T-cell (primary cell): ENCODE measurements at places on chromosomes 7 and 10. TPM values are rescaled to one million over a fixed set of nuclear protein-coding genes. Genes with fewer than 3 reads are reported as not detected.
A peak's percentile ranks its signal among the peaks of the same experiment; 100 is the strongest.

- no peak overlapping the region for H3K4me3 ChIP-seq
- H3K27me3 ChIP-seq: peaks cover 4% of the 10 kb centered on the region
- H3K27ac ChIP-seq: no peak overlapping the region
- H3K36me3 ChIP-seq: no peaks in the 10 kb centered on the region
Observed at GRCh38 chr7:77540402-77540822, 3.3 kb downstream of the PTPN12 start.

- H3K27me3 ChIP-seq: no peaks in the 10 kb centered on the region
- no peak overlapping the region for H3K27ac ChIP-seq
- H3K4me1 ChIP-seq: no peaks in the 10 kb centered on the region
- H3K36me3 ChIP-seq: no peaks in the 10 kb centered on the region
- no peak for DNase-seq
- no peak overlapping the region for H3K4me3 ChIP-seq
Observed at GRCh38 chr10:57675125-57675524, 592.6 kb downstream of the IPMK start.

GRCh38 chr7:129610709-129611245 is 743 bp upstream of the NRF1 start:
- H3K4me3 ChIP-seq: peak overlapping the region; percentile 69
- peak overlapping the region; percentile 72 for H3K27ac ChIP-seq
- peaks cover 9% of the 10 kb centered on the region for H3K36me3 ChIP-seq
- no peaks in the 10 kb centered on the region for H3K27me3 ChIP-seq
- DNase-seq: no peak
- peaks cover 42% of the 10 kb centered on the region for H3K4me1 ChIP-seq

GRCh38 chr7:96697822-96698221 is 11.8 kb downstream of the SEM1 start:
- DNase-seq: no peak
- H3K36me3 ChIP-seq: no peaks in the 10 kb centered on the region
- H3K4me1 ChIP-seq: peaks cover 15% of the 10 kb centered on the region
- H3K27ac ChIP-seq: no peak overlapping the region

DNA sequence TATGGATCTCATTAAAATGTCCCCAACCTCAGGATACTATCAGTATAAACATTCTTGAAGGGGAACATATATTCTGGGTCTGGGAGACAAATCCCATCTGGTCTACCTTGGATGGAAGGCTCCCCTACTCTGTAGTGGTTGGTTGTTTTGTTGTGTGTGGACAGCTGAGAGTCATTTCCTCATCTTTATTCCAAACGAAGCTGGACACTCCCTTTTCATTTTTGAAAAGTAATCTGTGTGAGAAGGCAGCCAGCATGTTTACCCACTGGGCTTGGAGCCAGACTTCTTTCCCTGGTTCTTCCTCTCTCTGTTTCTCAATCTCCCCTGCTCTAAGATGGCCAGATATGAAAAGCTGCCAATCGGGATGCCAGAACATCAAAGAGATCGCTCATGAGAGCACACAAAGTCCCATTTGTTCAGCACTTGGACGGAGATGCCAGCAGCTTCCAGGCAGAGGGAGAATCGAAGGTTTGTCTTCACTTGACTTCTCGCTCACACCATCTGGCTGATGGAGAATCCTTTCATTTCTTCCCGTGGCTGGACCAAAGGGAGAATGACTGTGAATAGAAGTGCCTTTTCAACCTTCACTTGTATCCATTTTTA is 108.1 kb upstream of the AGR3 start:
- no peaks in the 10 kb centered on the region for H3K27me3 ChIP-seq
- no peaks in the 10 kb centered on the region for H3K4me1 ChIP-seq
- H3K27ac ChIP-seq: no peak overlapping the region

- H3K4me1 ChIP-seq: peaks cover 21% of the 10 kb centered on the region
- no peaks in the 10 kb centered on the region for H3K36me3 ChIP-seq
- no peak overlapping the region for H3K4me3 ChIP-seq
- no peak overlapping the region for H3K27ac ChIP-seq
- no peaks in the 10 kb centered on the region for H3K27me3 ChIP-seq
Observed at GRCh38 chr7:94374231-94374630, 20.5 kb upstream of the COL1A2 start.

DNA sequence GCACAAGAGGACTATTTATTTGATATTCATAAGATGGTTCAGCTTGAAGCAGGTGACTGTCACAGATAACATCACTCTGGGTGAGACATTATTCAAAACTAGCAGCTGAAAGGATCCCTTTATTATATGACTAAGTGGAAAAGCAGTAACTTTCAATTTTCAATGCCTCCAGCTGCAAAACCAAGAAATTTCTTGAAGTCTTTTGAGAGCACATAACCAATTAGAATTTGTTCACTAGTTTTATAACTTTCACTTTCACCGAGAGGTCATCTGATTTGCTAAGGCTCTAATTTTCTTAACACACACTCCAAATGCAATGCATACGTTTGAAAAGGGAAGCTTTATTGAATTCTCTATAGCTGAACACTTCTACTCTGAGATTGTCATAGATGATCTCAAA is 88.6 kb upstream of the KLF14 start:
- H3K4me1 ChIP-seq: no peaks in the 10 kb centered on the region
- H3K36me3 ChIP-seq: no peaks in the 10 kb centered on the region
- H3K27ac ChIP-seq: no peak overlapping the region

ASIC3 gene
- total RNA-seq: 12.7 TPM

FRA10AC1 gene
- 18.2 TPM for total RNA-seq

CFAP46 gene
- not detected for total RNA-seq

OPN4 gene
- not detected for total RNA-seq

C10orf71 gene
- not detected for total RNA-seq

PIK3AP1 gene
- 9.5 TPM for total RNA-seq

PARD3 gene
- total RNA-seq: 0.36 TPM

NRAP gene
- not detected for total RNA-seq
